Hypothalamus (tissue), 51 donors: ENCODE measurements at places on chromosomes 6 and 20.
A peak's percentile ranks its signal among the peaks of the same experiment; 100 is the strongest.

DNA sequence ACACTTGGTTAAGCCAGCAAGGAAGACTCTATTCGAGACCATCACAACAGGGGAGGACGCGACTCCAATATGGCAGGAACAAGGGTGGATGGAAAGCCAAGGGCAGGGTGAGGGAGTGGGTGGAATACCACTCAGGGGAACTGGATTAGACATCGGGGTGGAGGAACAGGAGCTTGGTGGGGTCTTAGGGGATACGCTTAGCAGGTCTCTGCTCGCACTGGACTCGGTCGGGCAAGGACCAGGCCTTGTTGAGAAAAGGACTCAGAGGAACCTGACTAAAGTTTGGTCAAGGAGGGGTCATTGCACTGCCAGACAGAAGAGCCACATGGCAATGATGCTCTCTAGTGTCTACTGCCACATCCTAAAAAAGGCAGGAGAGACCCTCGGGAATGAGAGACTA, 10.5 kb downstream of the DUSP22 start:
- no peak for DNase-seq

GRCh38 chr6:15879371-15880261, 216.8 kb upstream of the DTNBP1 start:
- no peak for DNase-seq

DNA sequence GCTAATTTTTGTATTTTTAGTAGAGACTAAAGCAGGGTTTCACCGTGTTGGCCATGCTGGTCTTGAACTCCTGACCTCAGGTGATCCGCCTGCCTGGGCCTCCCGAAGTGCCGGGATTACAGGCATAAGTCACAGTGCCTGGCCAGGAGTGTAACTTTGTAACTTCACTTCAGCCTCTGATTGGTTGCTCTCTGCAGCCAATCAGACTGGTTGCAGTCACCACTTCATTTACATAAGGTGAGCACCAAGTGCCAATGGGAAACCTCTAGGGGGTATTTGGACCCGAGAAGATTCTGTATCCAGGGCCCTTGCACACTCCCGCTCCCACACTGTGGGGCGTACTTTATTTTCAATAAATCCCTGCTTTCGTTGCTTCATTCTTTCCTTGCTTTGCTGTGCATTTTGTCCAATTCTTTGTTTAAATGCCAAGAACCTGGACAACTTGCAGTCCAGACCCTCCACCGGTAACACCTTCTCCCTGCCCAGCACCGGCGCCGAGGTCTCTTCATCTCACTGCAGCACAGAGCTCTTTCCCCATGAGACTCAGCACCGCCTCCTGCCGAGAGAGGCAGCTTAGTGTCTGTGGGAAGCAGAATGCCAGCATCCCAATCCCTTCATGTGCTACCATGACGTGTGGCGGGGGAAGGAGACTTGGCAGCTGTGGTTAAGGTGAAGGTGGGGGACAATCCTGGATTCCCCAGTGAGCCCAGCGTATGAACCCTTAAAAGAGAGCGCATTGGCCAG, 14.0 kb upstream of the MRGBP start:
- no peak for DNase-seq

GRCh38 chr20:7673841-7674240, 266.4 kb downstream of the HAO1 start:
- no peak for DNase-seq

GRCh38 chr6:136685540-136686108, 106.7 kb downstream of the MAP3K5 start:
- no peak for DNase-seq

DNA sequence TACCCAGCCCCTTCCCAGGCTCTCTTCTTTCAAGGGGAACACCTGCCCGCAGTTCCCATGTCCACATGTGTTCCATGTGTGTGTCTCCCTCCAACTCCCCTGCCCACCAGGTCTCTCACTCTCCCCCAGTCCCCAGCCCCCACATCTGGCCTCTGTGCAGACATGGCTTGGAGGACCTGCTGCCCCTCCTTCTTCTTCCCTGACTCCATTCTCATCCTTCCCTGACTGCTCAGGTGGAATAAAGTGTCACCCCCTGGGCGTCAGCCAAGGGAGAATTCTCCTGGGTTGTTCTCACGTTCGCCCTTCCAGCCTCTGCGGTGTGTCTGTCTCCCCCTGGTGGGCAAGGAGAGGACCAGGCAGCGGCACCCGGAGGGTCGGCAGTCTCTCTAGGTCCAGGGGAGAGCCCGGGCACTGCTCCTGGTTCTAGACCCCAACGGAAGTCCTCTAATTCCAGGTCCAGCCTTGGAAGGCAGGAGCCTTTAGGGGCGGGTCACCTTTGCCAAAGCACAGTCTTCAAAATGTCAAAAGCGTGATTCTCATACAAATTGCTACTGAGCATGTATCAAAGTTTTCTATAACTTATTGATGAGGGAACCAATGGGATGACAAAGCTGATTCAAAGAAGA, 50.5 kb downstream of the EBF4 start:
- peak; percentile 21 for DNase-seq

DNA sequence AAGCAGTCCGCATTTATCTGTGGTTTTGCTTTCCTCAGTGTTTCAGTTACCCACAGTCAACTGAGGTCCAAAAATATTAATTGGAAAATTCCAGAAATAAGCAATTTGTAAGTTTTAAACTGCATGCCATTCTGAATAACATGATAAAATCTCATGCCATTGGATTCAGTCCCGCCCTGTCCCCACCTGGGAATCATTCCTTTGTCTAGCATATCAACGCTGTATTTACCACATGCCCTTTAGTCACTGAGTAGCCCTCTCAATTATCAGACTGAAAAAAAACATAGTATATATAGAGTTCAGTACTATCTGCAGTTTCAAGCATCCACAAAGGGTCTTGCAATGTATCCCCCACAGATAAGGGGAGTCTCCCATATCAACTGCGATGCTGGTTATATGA, 17.1 kb downstream of the RANBP9 start:
- DNase-seq, result no peak

DNA sequence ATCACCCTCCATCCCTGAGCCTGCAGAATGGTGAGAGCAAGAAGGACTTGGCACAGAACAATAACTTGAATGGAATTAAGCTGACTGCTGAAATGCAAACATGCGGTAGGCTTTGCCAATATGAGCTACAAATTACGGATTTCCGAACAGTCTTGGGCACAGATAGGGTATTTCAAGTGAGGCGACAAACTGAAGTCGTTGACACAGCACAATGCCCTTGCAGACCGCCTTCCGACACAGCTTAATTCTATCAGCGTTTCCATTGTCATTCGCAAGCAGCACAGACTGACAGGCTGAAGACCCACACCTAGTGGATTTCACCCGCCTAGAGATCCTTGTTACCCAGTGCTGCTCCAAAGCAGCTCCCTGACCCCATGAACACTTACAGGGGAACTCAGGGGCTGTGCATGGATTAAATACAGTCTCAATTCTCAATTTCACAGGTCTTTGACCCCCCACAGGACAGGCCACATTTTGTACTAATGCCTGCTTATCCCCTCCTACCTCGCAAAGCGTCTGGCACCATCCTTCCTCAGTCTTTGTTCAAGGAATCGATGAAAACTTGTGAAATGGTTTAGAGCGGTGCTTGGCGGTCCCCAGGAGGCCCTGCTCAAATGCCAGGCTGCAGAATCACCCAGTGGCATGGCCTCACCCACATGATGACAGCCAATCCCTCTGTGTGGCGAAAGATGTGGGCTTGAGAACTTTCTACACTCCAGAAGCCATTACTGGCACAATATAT, 34.6 kb downstream of the RAMACL start:
- DNase-seq, result no peak
